ENCODE measurements at places on chromosomes 16 and 17. TPM values are rescaled to one million over a fixed set of nuclear protein-coding genes. Genes with fewer than 3 reads are reported as not detected.

The SOX8 gene
- 37.6 TPM for polyA plus RNA-seq

The GRAPL gene
- 1.4 TPM for polyA plus RNA-seq

The ALOX15B gene
- polyA plus RNA-seq, result 0.37 TPM

The SEPTIN1 gene
- 5.1 TPM for polyA plus RNA-seq

The MYOCD gene
- polyA plus RNA-seq, result 0.95 TPM

The VAMP2 gene
- polyA plus RNA-seq, result 63.0 TPM

- DNase-seq, result no peak
These were observed 943 bp upstream of the COTL1 start for GRCh38 chr16:84618581-84619460.

- DNase-seq, result no peak
These were observed 399.7 kb upstream of the RBFOX1 start for GRCh38 chr16:6932871-6933385.

DNA sequence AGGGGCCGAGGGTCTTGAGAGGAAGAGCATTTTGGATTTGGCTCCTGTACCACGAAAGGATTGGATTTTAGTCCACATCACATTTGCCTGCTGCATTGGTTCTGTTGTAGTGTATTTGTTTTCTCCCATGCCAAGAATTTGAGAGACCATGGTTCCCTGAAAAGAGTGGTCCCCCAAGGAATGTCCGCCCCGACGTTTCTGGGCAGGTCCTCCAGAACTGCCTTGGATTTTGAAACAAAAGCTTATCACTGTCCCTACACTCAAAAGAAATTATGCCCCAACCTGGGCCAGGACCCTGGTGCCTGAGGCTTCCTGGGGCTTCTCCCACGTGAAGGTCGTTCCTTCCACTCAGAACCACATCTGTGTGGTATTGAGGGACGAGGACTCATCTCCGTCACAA, 10.8 kb downstream of the NTN1 start:
- DNase-seq, result no peak

- DNase-seq, result no peak
These were observed 629.7 kb upstream of the KIF2B start for GRCh38 chr17:53193044-53193443.

DNA sequence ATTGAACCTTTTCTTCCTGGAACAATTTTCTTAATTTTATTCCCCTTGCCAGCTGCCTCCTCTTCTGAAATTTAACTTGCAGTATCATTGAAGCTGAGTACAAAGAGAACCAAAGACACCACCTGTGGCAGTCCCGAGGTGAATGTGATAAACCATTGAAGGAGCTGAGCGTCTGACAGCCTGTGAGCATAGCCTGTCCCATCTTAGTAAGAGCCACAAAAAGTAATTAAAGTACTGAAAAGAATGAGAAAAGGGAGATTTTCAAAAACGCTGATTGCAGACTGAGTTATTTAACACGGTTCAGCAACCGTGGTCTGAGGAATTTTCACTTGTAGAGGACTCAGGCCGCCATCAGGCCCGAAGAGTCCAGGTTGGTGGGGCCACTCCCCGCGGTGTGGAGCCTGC, 27.2 kb upstream of the ST6GALNAC1 start:
- no peak for DNase-seq

GRCh38 chr17:15966183-15966878, 21.4 kb downstream of the ADORA2B start:
- DNase-seq, result no peak

GRCh38 chr17:7307686-7308624, 527 bp downstream of the EIF5A start:
- DNase-seq, result no peak

DNA sequence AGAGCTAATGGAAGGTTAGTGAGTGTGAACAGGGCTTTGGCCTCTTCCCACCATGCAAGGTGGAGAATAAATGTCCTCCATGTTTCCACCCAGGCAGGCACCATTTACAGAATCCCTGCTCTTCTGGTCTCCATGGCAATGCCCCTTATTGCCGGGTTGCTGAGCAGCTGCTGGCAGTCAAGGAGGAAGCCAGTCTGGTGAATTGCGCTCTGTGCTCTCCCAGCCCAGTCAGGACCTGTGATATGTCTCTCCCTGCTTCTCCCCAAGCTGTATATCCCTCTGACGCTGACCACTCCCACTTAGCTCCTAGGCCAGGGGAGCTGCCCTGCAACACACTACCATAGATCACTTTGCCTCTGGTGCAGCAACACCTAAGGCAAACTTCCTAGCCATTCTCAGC, 402.1 kb upstream of the ERCC4 start:
- no peak for DNase-seq

DNA sequence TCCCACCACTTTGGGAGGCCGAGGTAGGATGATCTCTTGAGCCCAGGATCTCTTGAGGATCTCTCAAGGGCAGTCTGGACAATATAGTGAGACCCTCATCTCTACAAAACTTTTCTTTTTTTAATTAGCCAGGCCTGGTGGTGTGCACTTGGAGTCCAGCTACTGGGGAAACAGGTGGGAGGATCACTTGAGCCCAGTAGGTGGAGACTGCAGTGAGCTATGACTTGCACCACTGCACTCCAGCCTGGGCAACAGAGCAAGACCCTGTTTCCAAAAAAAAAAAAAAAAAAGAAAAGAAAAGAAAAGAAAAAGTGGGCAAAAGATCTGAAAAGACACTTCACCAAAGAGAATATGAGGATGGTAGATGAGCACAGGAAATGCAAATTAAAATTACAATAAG, 15.0 kb downstream of the RAB40B start:
- no peak for DNase-seq
